M059J (cell line): ENCODE measurements at places on chromosomes 7 and 10.

DNA sequence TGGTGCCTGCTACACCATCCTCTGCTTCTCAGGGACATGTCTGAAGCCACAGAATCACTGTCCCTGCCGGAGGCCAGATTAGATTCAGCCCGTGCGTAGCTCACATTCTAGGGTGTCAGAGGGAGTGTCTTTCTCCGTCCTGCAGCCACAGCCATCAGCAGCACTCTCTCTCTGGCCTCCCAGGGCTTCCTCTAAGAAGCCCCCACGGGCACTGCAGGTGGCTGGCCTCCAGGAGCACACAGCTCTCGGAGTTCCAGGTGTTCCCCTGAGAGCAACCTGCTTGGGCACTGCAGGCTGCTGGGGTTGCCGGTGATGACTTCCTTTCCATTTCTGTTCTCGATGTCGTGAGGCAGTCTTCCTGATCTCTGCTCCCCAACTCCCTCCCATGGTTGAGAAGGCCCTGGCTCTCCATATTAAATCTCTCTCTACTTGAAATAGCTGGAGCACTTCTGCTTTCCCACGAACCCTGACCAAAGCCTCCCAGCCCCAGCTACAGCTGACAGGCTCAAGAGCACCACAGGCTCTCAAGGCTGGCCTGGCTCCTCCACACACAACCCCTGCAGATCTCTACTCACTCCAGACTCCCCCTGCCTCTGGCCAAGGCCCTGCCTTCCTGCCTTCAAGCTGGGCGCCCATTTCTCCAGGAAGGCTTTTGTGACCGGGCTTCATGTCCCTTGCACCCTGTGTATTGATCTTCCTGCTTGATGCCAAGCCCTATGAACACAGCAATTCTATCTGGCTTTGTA lies 49.0 kb upstream of the TMEM72 start:
- DNase-seq: no peak

DNA sequence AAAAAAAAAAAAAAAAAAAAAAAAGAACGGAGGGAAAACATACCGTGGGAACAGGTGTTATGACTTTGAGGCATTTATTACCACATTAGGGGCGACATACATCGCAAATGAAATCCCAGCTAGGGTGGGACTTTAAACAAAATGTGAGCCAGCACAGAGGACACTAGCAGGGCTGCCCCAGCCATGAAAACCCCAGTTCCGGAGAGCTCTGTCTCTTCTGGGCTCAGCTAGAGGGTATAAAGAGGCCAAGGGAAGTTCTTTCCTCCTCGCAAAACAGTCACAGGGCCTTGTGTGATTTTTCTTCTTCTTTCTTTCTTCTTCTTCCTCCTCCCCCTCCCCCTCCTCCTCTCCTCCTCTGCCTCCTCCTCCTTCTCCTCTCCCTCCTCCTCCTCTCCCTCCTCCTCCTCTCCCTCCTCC lies 59.9 kb upstream of the ECHDC3 start:
- DNase-seq: no peak

DNA sequence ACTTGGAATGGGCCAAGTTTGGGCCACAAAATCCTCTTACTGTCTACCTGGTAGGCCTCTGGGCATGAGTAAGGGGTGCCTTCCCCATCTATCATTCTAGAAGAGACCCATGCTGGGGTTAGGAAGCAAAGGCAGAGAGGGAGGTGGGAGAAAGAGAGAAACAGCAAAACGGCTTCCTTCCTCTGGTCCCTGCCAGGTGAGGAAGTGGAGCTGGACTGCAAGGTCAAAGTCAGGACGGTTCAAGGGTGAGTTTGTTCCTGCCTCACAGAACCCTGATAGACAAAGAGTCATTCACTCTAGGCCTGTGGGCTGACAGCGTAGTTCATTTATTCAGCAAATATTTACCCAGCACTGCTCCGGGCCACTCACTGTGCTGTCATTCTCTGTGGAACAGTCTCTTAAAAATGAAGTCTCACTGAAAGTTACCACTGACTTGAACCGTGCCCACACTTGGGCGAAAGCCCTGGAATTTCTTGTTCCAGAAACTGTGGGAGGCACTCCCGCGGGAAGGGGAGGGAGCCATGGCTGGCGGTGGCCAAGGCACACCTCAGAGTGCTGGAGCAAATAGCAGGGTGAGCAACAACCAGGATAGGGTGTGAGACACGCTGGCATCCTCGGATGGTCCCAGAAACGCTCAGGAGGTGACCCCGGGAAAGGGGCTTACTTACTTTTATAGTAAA lies 26.2 kb upstream of the ECHDC3 start:
- no peak for DNase-seq

GRCh38 chr7:43791665-43792064 lies 33.2 kb downstream of the BLVRA start:
- no peak for DNase-seq
